ENCODE measurements at places on chromosomes 2 and 18. TPM values are rescaled to one million over a fixed set of nuclear protein-coding genes. Genes with fewer than 3 reads are reported as not detected.

Gene TLX2
- not detected for polyA plus RNA-seq

Gene FSHR
- polyA plus RNA-seq, result not detected

Gene SLC1A4
- 24.8 TPM for polyA plus RNA-seq

Gene AKAIN1
- polyA plus RNA-seq, result not detected

Gene FECH
- polyA plus RNA-seq, result 65.3 TPM

GRCh38 chr18:2827061-2827460 lies 19.7 kb upstream of the EMILIN2 start:
- no peak for DNase-seq

DNA sequence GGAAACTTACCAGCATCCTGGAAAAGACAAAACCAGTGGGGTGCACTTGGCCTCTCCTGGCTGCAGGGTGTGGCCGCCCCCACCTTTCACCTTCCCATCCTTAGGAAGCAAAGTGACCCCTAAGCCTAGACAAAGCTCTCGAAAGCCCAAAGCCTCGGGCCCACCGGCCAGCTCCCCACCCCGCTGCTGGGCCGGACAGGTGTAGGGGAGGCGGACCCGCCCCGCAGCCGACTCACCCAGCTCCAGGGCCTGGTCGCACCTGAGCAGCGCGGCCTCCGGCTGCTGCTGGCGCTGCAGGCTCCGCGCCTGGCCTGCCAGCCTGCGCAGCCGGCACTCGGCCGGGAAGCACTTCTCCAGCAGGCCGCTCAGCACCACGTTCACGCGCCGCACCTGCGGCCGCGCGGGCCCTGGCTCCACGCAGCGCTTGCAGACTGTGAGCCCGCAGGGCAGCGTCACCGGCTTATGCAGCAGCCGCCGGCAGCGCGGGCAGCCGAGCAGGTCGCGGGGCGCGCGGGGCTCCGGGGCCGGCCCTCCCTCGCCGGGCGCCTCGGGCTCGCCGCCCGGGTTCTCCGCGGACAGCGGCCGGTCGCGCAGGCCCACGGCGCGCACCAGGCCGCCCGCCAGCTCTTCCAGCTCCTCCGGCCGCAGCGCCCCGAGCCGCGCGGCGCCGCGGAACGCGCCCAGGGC lies 979 bp downstream of the LONRF2 start:
- DNase-seq, result no peak

DNA sequence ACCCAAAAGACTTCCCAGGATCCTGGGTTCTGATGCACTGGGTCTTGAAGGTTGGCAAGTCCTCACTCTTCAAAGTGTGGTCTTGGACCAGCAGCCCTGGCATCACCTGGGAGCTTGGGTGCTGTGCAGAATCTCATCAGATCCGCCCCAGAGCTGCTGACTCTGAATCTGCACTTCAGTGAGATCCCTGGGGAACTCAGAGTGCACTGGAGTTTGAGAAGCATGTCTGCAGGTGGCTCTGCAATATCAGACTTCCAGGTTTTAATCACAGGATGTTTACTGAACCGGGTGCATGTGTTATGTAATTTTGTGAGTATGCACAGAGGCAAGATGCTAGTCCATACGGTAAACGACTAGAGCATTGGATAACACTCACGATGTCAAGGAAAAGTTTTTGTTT lies 58.0 kb upstream of the BOD1L2 start:
- DNase-seq, result no peak

DNA sequence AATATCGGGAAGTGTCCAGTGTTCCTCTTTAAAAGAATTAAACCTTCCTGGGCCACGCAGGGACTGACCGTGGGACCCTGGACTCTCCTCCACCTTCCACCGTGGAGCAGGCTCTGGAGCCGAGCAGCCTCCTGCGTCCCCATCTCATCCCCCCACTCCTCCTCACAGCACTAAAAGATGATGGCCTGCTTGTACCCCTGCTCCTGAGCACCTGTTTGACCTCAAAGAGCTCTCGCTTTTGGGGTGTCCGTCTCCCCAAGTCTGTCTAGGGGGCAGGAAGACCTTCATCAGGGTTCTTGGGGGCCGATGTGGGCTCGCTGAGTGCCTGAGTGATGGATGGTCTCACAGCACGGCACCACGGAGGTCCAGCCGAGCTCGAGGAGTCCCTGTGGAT lies 1.2 kb upstream of the SDC1 start:
- DNase-seq, result no peak

DNA sequence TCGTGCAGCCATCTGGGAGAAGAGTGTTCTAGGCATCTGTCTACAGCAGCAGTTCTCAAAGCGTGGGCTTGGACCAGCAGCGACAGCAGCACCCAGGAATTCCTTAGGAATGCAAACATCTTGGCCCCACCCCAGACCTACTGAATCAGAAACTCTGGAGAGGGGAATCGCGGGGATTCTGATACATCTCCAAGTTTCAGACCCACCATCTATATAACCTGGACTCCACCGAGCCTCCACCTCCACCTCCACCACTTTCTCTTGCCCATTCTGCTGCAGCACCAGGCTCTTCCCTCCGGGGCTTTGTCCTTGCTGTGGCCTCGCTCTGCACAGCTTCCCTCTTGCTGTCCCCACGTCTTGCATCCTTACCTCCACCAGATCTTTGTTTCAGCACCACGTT lies 256.4 kb downstream of the BCL2 start:
- no peak for DNase-seq

GRCh38 chr2:200379481-200380090 lies 73.1 kb downstream of the SPATS2L start:
- no peak for DNase-seq

DNA sequence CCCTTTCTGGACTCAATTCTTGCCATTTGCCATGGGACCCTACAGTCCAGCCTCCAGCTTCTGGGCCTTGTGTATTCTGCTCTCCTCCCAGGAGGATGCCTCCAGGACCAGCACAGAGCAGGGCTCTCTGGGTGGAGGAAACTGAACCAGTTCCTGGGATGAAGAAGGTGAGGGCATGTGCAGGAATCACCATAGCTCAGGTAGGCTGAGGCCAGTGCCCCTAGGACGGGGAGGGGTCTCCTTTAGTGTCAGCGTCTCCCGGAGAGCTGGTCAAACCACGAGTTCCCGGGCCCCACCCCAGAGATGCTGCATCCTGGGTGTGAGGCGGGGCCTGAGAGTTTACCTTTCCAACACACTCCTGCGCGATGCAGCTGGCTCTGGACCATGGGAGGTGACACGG lies 5.8 kb upstream of the PRELID3A start:
- no peak for DNase-seq

All from AG04450 (cell line).